ENCODE measurements at places on chromosomes 13 and 19.

- no peak for DNase-seq
Observed at GRCh38 chr13:88000239-88000638, 329.1 kb downstream of the SLITRK5 start.

GRCh38 chr13:54162069-54162468 is 1133.5 kb downstream of the OLFM4 start:
- DNase-seq: no peak

DNA sequence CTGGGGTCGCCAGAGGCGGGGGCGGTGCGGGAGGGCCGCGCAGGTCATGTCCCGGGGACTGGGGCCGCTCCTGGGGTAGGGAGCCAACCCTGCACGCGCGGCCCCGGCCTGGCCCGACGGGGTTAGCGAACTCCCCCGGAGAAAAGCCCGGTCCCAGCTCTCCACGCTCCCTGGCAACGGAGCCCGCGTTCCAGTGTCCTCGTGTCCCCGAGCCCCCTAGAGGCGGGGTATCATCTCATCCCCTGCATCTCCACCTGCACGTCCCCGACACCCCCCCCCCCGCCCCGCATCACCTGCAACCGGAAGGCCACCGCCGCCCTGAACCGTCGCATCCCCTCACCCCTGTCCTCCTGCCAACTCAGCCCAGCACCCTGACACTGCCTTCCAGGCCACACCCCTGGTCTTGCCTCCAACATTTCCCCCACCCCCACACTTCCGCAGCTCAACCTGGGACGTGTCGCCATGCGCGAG is 2.7 kb downstream of the WDR88 start:
- DNase-seq: no peak

DNA sequence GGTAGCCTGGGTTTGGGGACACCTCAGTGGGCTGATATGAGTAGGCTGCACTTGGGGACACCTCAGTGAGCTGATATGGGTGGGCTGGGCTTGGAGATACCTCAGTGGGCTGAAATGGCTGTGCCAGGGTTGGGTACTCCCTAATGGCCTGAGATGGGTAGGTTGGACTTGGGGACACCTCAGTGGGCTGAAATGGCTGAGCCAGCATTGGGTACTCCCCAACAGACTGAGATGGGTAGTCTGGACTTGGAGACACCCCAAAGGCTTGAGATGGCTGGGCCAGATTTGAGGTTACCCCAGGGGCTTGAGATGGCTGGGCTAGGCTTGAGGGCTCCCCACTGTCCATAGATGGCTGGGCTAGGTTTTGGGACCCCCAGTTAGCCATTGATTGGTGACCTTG is 12.1 kb downstream of the IQCN start:
- DNase-seq: no peak

DNA sequence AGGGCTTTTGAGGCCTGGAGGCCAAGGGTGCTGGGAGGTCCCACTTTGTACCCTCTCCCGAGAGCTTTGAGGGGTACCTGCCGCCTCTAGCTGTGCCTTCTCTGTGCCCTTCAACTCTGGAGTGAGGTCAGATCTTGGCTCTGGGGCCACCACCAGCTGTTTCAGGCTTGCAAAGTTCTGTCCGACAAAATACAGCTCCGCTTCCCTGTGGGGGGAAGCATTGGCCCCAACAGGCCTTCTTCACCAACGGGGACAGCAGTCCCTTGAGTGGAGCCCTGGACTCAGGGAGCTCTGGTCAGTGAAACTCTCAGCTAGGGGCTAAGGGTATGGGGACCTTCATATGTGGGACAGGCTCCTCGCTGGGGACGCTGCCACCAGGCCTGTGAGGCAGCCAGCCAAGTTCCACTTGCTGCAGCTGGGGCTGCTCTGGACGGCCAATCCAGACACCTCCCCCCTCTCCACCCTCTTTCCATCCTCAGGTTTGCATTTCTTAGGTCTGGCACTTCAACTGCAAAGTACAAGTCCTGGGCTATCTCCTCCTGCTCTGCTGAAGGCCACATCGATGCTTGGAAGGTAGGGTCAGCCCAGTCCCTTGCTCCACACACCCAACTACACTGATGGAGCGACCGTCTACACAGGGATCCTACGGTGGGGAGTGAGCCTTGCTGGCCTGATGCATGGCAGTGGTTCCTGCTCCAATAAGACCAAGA is 46.8 kb downstream of the C13orf46 start:
- DNase-seq: no peak

DNA sequence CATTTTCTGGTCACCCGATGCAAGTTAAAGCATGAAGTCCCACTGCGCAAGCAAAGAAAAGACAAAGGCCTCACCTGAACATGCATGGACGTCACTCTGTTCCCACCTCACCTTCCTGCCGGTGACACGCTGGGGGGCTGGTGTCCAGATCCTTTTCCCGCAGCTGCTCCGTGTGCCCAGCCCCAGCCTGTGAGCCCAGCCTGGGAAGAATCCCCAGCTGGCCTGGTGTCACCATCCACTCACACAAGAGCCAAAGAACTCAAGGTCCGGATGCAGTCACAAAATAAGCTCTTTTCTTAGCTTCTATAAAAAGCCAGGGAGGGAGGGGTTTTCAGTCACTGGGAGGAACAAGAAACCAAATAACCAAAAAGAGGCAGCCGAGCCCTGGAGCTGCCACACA is 249.9 kb downstream of the COL4A1 start:
- DNase-seq: no peak

DNA sequence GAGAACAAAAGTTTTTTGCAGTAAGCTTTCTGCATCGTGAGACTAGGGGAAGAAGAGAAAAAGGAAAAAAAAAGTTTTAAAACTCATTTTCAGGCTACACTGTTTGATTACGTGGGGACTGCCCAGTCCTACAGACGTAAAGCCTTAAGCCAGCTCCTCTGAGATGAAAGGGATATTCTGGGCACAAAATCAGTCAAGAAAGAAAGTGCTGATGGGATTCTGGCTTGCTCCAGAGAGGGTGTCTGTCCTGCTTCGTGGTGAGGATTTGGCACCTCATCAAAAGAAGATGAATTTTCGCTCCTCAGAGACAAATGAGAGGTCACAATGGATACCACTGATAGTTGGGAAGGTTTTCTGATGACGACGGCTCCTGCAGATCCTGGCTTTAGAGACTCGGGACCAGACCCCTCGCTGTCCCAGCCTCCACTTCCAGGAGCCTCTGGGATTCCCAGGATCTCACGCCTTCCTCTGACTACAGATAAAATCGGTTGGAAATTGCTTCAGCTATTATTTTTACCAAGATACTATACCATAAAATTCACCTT is 9.7 kb downstream of the TEX29 start:
- DNase-seq: no peak

DNA sequence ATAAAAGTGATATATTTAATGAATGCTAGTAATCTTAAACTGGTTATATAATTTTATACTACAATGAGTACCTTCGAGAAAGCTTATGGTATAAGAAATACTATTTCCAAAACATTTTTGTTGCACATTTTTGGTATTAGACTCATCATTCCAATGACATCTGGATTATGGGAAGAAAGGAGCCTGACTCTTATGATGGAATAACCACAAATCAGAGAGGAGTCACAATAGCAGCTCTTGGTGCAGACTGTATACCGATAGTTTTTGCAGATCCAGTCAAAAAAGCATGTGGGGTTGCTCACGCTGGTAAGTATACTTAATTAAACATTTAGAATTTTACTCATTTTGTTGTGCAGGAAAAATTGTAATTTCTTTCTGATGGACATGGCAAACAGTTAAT is 3.9 kb downstream of the LACC1 start:
- no peak for DNase-seq

- no peak for DNase-seq
Observed at GRCh38 chr13:91659256-91660075, 261.0 kb downstream of the GPC5 start.

DNA sequence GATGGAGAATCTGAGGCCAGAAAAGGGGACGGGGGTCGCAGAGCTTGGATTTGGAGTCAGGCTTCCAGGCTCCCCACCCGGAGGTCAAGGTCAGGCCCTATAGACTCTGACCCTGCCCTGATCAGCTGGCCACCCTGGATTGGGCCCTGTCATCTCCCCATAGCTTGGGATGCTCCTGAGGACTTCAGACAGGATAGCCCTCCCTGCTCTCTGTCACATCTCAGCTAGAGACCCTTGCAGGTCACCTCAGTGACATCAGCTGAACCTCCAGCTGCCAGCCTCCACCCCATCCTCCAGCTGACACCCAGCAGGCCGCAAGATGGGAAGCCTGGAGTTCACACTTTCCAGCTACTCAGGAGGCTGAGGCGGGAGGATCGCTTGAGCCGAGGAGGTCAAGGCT is 2.8 kb upstream of the TPM4 start:
- DNase-seq: no peak

DNA sequence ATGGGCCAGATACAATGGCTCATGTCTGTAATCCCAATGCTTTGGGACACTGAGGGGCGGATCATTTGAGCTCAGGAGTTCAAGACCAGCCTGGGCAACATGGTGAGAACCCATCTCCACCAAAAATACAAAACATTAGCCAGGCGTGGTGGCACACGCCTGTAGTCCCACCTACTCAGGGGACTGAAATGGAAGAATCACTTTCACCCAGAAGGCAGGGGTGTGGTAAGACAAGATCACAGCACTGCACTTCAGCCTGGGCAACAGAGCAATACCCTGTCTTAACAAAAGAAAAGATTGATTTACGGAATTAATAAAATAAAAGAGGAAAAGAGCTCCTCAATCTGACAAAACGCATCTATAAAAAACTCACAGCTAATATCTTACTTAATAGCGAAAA is 22.7 kb downstream of the USP12 start:
- no peak for DNase-seq

- no peak for DNase-seq
Observed at GRCh38 chr13:111323950-111324651, 3.7 kb downstream of the TEX29 start.

DNA sequence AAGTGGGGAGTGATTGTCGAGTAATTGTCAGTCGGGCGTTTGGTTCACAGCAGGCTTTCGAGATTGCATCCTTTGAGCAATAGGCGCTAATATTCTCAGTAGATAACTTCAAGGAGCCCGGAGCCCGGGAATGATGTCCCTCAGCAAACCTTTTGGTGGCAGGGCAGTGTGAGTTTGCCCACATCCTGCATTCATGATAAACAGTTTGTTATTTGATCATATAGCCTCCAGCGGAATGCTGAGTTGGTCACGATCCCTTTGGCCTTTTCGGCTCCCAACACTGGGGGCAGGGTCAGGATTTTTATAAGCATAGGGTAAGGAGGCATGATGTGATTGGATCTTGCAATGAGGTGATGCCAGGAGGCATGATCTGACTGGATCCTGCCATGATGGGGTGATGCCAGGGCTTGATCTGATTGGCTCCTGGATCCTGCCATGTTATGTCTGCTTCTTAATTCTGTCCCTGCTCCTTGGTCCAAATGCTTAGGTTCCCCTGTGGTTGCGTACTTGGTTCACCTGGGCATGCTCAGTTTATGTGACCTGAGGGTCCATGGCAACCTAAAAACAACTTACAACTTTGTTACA is 38.2 kb upstream of the IGSF23 start:
- DNase-seq: no peak

DNA sequence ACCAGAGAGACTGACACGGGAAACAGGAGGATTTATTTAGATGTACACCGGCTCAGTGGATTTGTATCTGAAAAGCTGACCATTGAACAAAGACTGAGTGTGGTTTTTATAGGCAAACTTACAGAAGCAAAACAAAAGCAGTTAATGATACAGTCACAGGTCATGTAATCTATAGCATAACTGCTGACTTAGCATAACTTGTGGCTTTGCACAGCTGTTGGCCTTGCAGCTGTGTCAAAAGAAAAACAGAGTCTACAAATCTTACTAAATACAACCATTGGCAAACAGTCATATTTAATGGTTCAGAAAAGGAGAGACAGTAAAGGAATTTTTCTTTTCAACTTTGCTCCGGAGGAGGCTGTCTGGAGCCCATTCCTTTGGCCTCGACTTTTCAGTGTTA is 2.3 kb upstream of the ILF3 start:
- peak; percentile 34 for DNase-seq

- peak; percentile 44 for DNase-seq
Observed at GRCh38 chr19:10602330-10603083, 15.4 kb upstream of the AP1M2 start.

- DNase-seq: no peak
Observed at GRCh38 chr19:29372091-29372415, 153.7 kb upstream of the VSTM2B start.

DNA sequence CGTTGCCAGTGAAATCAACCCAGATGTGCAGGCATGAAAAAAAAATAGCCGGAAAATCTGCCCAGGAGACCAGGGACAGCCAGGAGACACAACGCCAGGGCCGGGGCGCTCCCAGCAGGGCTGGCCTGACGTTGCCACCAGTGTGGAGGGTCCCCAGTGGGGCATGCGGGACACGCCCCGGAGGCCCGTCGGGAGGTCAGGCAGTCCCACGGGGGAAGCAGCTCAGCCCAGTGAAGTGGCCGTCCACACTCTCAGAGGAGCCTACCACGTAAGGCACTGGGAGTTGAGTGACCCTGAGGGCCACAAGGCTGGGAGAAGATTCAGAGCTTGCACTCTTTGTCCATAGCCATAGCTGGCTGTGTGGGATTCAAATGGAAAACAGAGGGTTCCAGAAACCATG is 53.2 kb upstream of the GAS6 start:
- DNase-seq: no peak

DNA sequence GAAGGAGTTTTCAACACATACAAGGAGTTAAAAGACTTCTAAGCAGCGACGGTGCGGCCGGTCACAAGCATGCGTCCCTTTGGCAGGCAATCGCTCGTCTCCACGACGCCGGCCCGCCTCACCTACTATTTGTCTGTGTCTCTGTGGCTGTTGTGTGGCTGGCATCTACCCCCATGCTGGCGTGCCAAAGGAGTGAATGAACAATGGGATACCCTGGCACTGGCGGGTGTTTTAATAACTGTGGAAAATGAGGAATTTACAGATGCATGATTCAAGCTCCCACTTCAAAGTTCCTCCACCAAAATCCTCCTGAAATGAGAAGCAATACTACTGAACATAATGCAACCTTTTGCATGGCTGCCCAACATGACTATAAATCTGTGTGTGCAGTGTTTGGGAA is 176.6 kb downstream of the KLF5 start:
- no peak for DNase-seq

DNA sequence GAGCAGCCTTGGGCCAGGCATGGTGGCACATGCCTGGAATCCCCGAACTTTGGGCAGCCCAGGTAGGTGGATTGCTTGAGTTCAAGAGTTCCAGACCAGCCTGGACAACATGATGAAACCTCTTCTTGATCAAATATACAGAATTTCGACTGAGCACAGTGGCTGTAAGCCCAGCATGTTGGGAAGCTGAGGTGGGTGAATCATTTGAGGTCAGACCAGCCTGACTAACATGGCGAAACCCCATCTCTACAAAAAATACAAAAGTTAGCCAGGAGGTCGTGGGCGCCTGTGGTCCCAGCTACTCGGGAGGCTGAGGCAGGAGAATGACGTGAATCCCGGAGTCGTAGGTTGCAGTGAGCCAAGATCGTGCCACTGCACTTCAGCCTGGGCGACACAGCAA is 8.0 kb upstream of the NLRP7 start:
- peak; percentile 67 for DNase-seq

- no peak for DNase-seq
Observed at GRCh38 chr19:917323-918151, at the start of gene KISS1R. TSS of gene KISS1R (plus strand) at chr19:917333. CDS start at chr19:917503, 170 bp downstream.
